Neural progenitor cell (in vitro differentiated cells): ENCODE measurements at places on chromosomes 3 and 15. TPM values are rescaled to one million over a fixed set of nuclear protein-coding genes. Genes with fewer than 3 reads are reported as not detected.

The C2CD4A gene
- not detected in 2 replicates for total RNA-seq

DNA sequence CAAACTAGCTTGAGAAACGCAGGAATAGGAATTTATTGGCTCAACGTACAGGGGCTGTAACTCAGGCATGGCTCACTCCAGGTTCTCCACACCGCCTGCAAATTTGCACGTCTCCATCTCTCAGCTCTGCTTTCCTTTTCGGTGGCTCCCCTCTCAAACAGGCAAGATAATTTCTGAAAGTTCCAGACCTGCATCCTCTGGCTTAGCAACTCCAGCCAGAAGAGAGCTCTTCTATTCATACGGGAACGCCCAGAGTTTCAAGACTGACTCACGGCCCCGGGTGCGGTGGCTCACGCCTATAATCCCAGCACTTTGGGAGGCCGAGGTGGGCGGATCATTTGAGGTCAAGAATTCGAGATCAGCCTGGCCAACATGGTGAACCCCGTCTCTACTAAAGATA, 139.7 kb upstream of the BNIP2 start:
- no peaks in the 10 kb centered on the region for H3K36me3 ChIP-seq
- H3K27me3 ChIP-seq = no peaks in the 10 kb centered on the region
- no peak overlapping the region for H3K4me3 ChIP-seq

The SMCO1 gene
- not detected in 2 replicates for total RNA-seq

GRCh38 chr15:56199038-56199437, 44.6 kb downstream of the RFX7 start:
- no peak overlapping the region for H3K4me3 ChIP-seq
- H3K4me1 ChIP-seq = no peaks in the 10 kb centered on the region

GRCh38 chr3:159158213-159158612, 356.4 kb downstream of the MFSD1 start:
- H3K27ac ChIP-seq = no peak overlapping the region

GRCh38 chr3:15064299-15064834, 748 bp downstream of the MRPS25 start:
- DNase-seq = peak; percentile 18
- H3K4me3 ChIP-seq = peak overlapping the region; percentile 81
- peaks cover 11% of the 10 kb centered on the region for H3K27me3 ChIP-seq
- no peak overlapping the region for H3K27ac ChIP-seq
- no peaks in the 10 kb centered on the region for H3K36me3 ChIP-seq

DNA sequence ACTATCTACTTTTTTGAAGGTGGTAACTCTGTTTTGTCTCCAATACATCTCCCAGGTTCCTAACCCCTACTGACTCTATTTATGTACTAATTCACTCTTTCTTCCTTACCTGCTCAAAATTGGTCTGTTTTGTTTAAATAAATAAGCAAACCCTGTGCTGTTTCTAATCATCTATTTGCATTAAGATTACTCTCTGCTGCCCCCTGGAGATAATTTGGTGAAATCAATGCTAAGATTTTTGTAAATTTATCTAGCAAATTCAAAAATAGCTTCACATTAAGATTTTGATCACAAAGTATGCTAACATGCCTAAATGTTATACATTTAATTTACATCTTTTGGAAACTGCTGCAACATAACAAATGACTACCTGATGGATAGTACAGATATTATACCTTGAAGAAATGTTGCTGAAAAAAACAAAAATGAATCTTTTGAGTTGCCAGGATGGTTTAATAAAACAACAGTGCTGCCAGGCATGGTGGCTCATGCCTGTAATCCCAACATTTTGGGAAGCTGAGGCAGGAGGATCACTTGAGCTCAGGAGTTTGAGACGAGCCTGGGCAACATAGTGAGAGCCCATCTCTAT, 4.4 kb upstream of the CD200R1 start:
- no peaks in the 10 kb centered on the region for H3K4me1 ChIP-seq
- DNase-seq = peak; percentile 51
- no peaks in the 10 kb centered on the region for H3K27me3 ChIP-seq
- H3K4me3 ChIP-seq = no peak overlapping the region
- H3K27ac ChIP-seq = no peak overlapping the region

GRCh38 chr3:152793969-152794368, 41.0 kb upstream of the P2RY1 start:
- no peaks in the 10 kb centered on the region for H3K27me3 ChIP-seq
- H3K27ac ChIP-seq = no peak overlapping the region
- no peaks in the 10 kb centered on the region for H3K36me3 ChIP-seq
- peaks cover 5% of the 10 kb centered on the region for H3K4me1 ChIP-seq
- no peak overlapping the region for H3K4me3 ChIP-seq

GRCh38 chr3:123423031-123423430, 25.9 kb downstream of the ADCY5 start:
- H3K4me3 ChIP-seq = no peak overlapping the region
- DNase-seq = no peak
- H3K4me1 ChIP-seq = no peaks in the 10 kb centered on the region
- no peaks in the 10 kb centered on the region for H3K27me3 ChIP-seq
- H3K27ac ChIP-seq = no peak overlapping the region
- no peaks in the 10 kb centered on the region for H3K36me3 ChIP-seq

GRCh38 chr3:172513488-172513887, 9.7 kb downstream of the TNFSF10 start:
- H3K27ac ChIP-seq = no peak overlapping the region
- H3K4me3 ChIP-seq = no peak overlapping the region
- H3K36me3 ChIP-seq = no peaks in the 10 kb centered on the region
- no peaks in the 10 kb centered on the region for H3K27me3 ChIP-seq
- no peaks in the 10 kb centered on the region for H3K4me1 ChIP-seq

- H3K36me3 ChIP-seq = no peaks in the 10 kb centered on the region
- H3K27ac ChIP-seq = no peak overlapping the region
- no peaks in the 10 kb centered on the region for H3K27me3 ChIP-seq
- H3K4me1 ChIP-seq = no peaks in the 10 kb centered on the region
- no peak for DNase-seq
Observed at GRCh38 chr15:92048739-92049138, 195.2 kb downstream of the SLCO3A1 start.

- no peak overlapping the region for H3K27ac ChIP-seq
- H3K27me3 ChIP-seq = no peaks in the 10 kb centered on the region
- H3K4me3 ChIP-seq = no peak overlapping the region
- H3K4me1 ChIP-seq = no peaks in the 10 kb centered on the region
Observed at GRCh38 chr15:57892181-57892580, 173.3 kb downstream of the ALDH1A2 start.

The SPINK8 gene
- not detected in 2 replicates for total RNA-seq

The ANKRD34C gene
- total RNA-seq = not detected in 2 replicates

The CCDC191 gene
- 4.9 and 6.4 TPM in 2 replicates for total RNA-seq

The ARPP19 gene
- 204 and 276 TPM in 2 replicates for total RNA-seq

- no peaks in the 10 kb centered on the region for H3K36me3 ChIP-seq
- H3K27ac ChIP-seq = peak overlapping the region; percentile 98
- DNase-seq = no peak
- H3K4me3 ChIP-seq = peak overlapping the region; percentile 50
- H3K4me1 ChIP-seq = peaks cover 96% of the 10 kb centered on the region
- H3K27me3 ChIP-seq = no peaks in the 10 kb centered on the region
Observed at GRCh38 chr3:63968612-63969350, 54.5 kb downstream of the PSMD6 start.

- H3K36me3 ChIP-seq = no peaks in the 10 kb centered on the region
- peak overlapping the region; percentile 14 for H3K27ac ChIP-seq
- H3K4me1 ChIP-seq = peaks cover 25% of the 10 kb centered on the region
- no peaks in the 10 kb centered on the region for H3K27me3 ChIP-seq
Observed at GRCh38 chr15:42461261-42461660, 29.7 kb downstream of the ZNF106 start.

The FAM98B gene
- 16.3 and 31.4 TPM in 2 replicates for total RNA-seq

The CSPG4 gene
- total RNA-seq = 0.07 and 0.37 TPM in 2 replicates

DNA sequence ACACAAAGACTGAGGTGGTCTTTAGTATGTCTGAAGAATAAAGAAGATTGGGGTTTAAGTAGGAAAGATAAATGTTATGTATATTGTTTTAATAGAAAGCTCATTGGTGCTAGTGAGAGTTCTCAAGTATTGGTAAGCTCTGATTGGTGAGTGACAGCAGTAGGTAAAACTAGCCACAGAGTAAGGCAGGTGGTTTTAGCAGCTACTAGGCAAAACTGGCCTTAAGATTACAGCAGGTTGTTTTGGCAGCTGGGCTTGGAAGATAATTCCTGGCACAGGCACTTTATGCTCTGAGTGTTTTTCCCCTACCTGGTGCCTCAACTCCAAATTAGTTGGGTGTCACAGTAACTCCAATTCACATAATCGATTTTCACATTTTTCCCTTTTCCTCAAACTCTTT, 66.3 kb downstream of the STAG1 start:
- H3K27me3 ChIP-seq = no peaks in the 10 kb centered on the region
- H3K36me3 ChIP-seq = no peaks in the 10 kb centered on the region
- no peak overlapping the region for H3K27ac ChIP-seq
- H3K4me1 ChIP-seq = no peaks in the 10 kb centered on the region

DNA sequence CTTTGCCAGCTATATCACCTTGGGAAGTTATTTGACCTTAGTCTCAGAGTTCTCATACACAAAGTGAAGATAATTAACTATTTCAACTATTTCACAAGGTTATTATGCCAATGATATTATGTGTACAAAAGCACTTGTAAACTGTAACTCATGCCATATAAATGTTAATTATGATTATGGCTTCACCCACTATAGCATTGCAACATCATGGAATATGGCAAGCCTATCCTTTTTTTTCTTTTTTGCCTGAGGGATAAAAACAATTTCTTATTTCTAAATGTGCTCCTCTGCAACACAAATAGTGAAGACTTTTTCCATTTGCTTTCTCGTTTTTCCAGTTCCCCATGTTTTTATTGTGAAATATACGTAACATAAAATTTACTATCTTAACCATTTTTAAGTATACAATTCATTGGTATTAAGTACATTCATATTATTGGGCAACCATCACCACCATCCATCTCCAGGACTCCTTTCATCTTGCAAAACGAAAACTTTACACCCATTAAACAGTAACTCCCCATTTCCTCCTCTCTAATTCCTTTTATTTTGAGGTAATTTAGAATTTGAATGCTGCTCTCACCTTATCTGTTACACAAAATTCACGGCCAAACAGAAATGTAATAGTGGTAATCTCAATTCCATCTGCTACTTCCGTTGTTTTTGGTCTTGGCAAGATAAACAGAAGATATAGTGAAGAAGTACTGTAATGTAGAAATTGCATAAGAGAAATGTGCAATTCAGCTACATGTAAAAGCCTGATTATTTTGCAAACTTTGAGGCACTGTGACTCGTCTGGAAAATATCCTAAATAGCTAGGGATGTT, 46.3 kb downstream of the NANOGP8 start:
- H3K4me3 ChIP-seq = no peak overlapping the region
- no peaks in the 10 kb centered on the region for H3K27me3 ChIP-seq
- DNase-seq = no peak
- H3K4me1 ChIP-seq = no peaks in the 10 kb centered on the region
- no peak overlapping the region for H3K27ac ChIP-seq
- no peaks in the 10 kb centered on the region for H3K36me3 ChIP-seq

The SLC28A1 gene
- not detected in 2 replicates for total RNA-seq

DNA sequence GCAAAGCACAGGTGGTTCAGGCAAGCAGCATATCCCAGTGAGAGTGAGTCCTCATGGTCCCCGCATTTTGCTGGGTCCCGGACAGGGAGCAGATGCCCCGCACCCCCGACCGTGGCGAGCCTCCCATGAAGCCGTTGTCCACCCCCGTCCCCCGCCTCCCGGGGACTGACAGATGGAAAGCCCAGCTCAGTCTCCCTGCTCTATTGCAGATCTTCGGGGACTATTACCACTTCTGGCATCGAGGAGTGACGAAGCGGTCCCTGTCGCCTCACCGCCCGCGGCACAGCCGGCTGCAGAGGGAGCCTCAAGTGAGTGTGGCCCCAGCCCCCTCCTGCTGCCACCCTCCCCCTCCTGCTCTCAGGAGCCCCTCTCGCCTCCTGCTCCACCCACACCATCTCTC, 7.7 kb downstream of the FURIN start:
- DNase-seq = no peak
- H3K36me3 ChIP-seq = no peaks in the 10 kb centered on the region
- no peak overlapping the region for H3K27ac ChIP-seq
- H3K4me1 ChIP-seq = peaks cover 26% of the 10 kb centered on the region
- no peaks in the 10 kb centered on the region for H3K27me3 ChIP-seq
- no peak overlapping the region for H3K4me3 ChIP-seq

The GNB4 gene
- 43.5 and 74.6 TPM in 2 replicates for total RNA-seq

- no peaks in the 10 kb centered on the region for H3K4me1 ChIP-seq
- no peak overlapping the region for H3K27ac ChIP-seq
Observed at GRCh38 chr3:191455257-191455952, 5.6 kb upstream of the PYDC2 start.

- no peaks in the 10 kb centered on the region for H3K27me3 ChIP-seq
- no peak overlapping the region for H3K27ac ChIP-seq
- no peak overlapping the region for H3K4me3 ChIP-seq
- no peak for DNase-seq
- H3K4me1 ChIP-seq = no peaks in the 10 kb centered on the region
Observed at GRCh38 chr3:154872074-154872473, 208.0 kb upstream of the MME start.

GRCh38 chr15:29348336-29348914, 78.8 kb upstream of the NSMCE3 start:
- no peak overlapping the region for H3K27ac ChIP-seq
- DNase-seq = peak; percentile 16
- no peak overlapping the region for H3K4me3 ChIP-seq

The ANKRD63 gene
- total RNA-seq = not detected in 2 replicates
